GM23338 (cell line): ENCODE measurements at places on chromosomes 12 and 14.

- H3K36me3 ChIP-seq = peaks cover 41% of the 10 kb centered on the region
- H3K4me1 ChIP-seq = peaks cover 38% of the 10 kb centered on the region
Measured at GRCh38 chr12:6534945-6535696, 804 bp downstream of the GAPDH start.

GRCh38 chr12:15563663-15564062 lies 225.5 kb downstream of the EPS8 start:
- H3K36me3 ChIP-seq = no peaks in the 10 kb centered on the region
- H3K27me3 ChIP-seq = no peaks in the 10 kb centered on the region
- no peak overlapping the region for H3K27ac ChIP-seq
- H3K4me1 ChIP-seq = peaks cover 20% of the 10 kb centered on the region
- DNase-seq = no peak

DNA sequence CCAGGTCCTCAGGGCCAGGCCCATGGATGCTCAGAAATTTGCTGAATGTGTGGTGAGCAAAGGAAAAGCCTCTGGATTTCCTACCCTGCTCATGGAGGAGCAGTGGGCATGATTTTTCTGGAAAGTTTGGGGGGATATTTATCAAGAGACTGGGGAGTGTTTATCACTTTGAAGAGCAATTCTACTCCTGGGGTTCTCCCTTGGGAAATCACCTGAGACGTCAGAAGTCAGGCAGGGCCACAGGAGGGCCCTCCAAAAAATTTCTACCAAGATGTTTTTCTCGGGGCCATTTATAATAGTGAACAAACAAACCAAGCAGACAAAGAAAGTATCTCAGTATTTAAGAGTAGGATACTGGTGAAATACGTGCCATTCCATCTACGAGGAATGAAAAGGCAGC lies 20.1 kb upstream of the EIF2B2 start:
- H3K4me3 ChIP-seq = no peak overlapping the region
- no peak overlapping the region for H3K27ac ChIP-seq
- no peaks in the 10 kb centered on the region for H3K27me3 ChIP-seq
- peaks cover 30% of the 10 kb centered on the region for H3K4me1 ChIP-seq
- H3K36me3 ChIP-seq = no peaks in the 10 kb centered on the region
- no peak for DNase-seq

- H3K27ac ChIP-seq = no peak overlapping the region
- H3K27me3 ChIP-seq = no peaks in the 10 kb centered on the region
- no peak for DNase-seq
Measured at GRCh38 chr12:65765436-65765813, 58.9 kb upstream of the HMGA2 start.

DNA sequence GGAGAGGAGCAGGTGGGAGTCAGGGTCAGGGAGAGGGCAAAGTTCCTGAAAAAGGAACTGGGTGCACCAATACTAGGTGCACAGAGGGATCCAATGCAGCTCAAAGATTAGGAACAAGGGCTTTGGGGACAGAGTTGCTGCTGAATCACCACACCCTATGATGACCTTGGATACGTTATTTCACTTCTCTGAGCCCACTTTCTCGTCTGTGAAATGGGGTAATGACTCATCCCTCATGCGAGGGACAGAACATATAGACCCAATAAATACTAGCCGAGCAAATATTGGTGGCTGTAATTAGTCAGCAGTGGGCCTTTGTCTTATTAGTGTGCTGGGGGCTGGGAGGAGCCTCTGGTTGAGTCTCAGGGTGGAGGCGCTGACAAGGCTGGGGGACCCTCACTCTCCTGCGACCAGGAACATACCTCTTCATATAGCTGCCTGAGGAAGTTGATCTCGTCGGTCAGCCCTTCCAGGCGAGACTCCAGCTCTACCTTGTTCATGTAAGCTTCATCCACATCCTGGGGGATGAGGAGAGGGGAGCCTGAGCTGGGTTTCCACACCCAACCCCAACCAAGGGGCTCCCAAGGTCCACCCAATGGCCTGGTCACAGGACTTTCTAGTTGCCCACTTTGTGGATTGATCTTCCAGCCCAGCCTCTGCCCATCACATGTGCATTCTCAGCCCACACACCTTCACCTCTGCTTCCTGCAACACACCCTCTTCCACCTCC lies 4.5 kb downstream of the KRT8 start:
- peaks cover 13% of the 10 kb centered on the region; the same call in 1 of the 2 replicates for H3K4me1 ChIP-seq
- no peak overlapping the region for H3K4me3 ChIP-seq
- no peaks in the 10 kb centered on the region for H3K27me3 ChIP-seq
- DNase-seq = no peak

DNA sequence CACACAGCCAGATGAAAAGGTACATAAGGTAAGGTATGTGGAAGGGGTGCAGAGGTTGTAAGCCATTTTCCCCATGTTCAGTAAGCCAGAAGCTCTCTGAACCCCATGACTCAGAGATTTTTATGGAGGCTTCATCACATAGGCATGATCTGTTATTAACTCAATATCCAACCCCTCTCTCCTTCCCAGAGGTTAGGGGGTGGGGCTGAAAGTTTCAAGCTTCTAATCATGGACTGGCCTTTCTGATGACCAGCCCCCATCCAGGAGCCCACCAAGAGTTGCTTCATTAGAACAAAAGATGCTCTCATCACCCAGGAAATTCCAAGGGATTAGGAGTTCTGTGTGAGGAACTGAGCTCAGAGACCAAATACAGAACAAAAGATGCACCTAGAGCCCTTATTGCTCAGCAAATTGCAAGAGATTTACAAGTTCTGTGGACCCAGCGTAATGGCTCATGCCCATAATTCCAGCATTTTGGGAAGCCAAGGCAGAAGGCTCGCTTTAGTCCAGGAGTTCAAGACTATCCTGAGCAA lies 103.2 kb upstream of the DAAM1 start:
- H3K27me3 ChIP-seq = no peaks in the 10 kb centered on the region
- H3K4me1 ChIP-seq = no peaks in the 10 kb centered on the region
- DNase-seq = peak; percentile 16
- no peak overlapping the region for H3K4me3 ChIP-seq

GRCh38 chr12:20211541-20211940 lies 156.8 kb upstream of the PDE3A start:
- no peaks in the 10 kb centered on the region for H3K27me3 ChIP-seq
- H3K36me3 ChIP-seq = no peaks in the 10 kb centered on the region
- no peak overlapping the region for H3K27ac ChIP-seq
- H3K4me1 ChIP-seq = peaks cover 18% of the 10 kb centered on the region; the same call in 1 of the 2 replicates
- no peak for DNase-seq

GRCh38 chr14:101123618-101124510 lies 220.3 kb upstream of the RTL1 start:
- no peak overlapping the region for H3K4me3 ChIP-seq
- H3K4me1 ChIP-seq = no peaks in the 10 kb centered on the region
- H3K27me3 ChIP-seq = no peaks in the 10 kb centered on the region
- DNase-seq = no peak
- no peaks in the 10 kb centered on the region for H3K36me3 ChIP-seq

DNA sequence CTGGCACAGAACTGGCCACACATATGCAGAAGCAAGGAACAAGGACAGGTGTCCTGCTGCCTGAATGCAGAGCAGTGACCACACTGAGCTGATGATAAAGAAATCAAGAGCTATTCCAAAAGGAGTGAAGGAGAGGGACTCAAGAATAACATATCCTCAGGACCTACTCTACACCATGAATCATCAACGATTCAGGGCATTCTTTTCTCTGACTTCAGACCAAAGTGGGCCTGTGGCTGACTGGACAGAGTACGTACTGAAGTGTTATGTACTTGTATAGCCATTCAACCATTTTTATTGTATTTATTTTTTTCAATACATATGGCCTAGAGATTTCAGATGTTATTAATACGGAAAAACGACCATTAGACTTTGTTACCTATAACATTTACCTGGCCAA lies 177.5 kb upstream of the TMTC1 start:
- no peaks in the 10 kb centered on the region for H3K36me3 ChIP-seq
- H3K27me3 ChIP-seq = no peaks in the 10 kb centered on the region
- no peak for DNase-seq
- H3K4me3 ChIP-seq = no peak overlapping the region
- no peaks in the 10 kb centered on the region for H3K4me1 ChIP-seq
- H3K27ac ChIP-seq = no peak overlapping the region

- peaks cover 15% of the 10 kb centered on the region for H3K4me1 ChIP-seq
- H3K36me3 ChIP-seq = no peaks in the 10 kb centered on the region
- H3K27ac ChIP-seq = no peak overlapping the region
Measured at GRCh38 chr14:72904840-72905561, 11.1 kb upstream of the DPF3 start.

DNA sequence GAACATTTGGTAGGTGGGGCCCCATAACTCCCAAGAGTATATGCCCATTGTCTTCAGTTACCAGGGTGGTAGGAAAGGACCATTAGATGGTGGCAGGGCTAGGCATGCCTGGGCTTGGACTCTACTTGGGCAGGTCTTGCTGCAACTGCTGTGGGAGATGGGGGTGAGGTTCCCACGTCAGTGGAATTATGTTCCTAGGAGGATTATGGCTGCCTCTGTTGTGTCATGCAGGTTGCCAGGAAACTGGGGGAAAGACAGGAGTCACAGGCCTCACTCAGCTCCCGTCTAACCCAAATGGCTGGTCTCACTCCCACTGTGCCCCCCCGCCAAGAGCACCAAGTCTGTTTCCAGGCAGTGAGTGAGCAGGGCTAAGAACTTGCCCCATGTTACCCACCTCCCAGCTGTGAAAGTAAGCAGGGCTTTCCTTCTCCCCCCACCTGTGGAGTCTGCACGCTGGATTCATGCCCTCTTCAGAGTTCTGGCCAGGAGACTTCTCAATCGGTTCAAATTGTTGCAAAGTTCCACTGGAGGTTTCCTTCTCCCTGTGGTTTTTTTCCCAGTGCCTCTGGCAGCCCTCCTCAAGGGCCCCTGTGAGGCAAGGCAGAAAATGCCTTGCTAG lies 337.5 kb downstream of the CCDC91 start:
- H3K27ac ChIP-seq = no peak overlapping the region
- no peak for DNase-seq
- H3K36me3 ChIP-seq = peaks cover 4% of the 10 kb centered on the region; the same call in 1 of the 2 replicates

DNA sequence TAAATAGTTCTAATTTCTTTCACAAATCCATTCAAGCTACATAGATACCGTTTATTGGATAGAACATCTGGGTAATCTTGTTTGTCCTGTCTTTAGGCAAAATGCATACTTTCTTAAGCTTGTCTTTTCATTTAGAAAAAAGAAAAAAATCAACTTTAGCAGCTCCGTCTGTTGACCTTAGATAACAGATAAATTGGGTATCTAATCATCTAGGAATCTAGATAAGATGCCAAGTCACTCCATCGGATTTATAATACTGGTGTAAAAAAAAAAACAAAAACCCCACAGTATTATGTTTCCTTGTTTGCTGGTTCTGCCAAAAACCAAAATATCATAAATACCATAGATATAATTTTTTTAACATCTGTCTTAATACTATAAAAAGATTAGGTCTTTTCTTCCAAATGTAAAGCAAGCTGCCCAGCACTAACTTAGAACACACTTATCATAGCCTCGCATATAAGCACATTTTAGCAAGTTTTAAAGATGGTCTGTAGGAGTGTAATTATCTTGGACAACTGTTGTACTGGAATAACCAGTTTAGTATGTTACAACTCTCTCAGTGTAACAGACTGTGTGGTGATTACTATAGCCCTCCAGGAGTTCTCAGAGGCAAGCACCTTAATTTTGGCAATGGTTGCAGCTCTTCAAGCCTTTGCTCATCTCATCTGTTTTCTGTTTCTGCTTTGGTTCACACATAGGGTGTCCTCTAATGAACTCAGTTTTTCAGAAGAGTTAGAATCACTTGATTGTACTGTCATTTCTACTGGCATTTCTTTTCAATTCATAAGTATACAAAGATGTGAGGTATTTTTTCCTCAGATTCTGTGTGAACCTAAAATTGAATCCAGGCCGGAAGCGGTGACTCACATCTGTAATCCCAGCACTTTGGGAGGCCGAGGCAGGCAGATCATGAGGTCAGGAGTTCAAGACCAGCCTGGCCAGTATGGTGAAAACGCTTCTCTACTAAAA lies 83.1 kb downstream of the ANO6 start:
- no peaks in the 10 kb centered on the region for H3K27me3 ChIP-seq
- no peak overlapping the region for H3K27ac ChIP-seq
- H3K4me1 ChIP-seq = no peaks in the 10 kb centered on the region
- no peak for DNase-seq
- H3K36me3 ChIP-seq = no peaks in the 10 kb centered on the region
- no peak overlapping the region for H3K4me3 ChIP-seq

- no peak for DNase-seq
- peaks cover 5% of the 10 kb centered on the region; the same call in 1 of the 2 replicates for H3K4me1 ChIP-seq
- no peak overlapping the region for H3K4me3 ChIP-seq
- H3K27me3 ChIP-seq = no peaks in the 10 kb centered on the region
Measured at GRCh38 chr12:112357214-112357613, 25.0 kb downstream of the HECTD4 start.

DNA sequence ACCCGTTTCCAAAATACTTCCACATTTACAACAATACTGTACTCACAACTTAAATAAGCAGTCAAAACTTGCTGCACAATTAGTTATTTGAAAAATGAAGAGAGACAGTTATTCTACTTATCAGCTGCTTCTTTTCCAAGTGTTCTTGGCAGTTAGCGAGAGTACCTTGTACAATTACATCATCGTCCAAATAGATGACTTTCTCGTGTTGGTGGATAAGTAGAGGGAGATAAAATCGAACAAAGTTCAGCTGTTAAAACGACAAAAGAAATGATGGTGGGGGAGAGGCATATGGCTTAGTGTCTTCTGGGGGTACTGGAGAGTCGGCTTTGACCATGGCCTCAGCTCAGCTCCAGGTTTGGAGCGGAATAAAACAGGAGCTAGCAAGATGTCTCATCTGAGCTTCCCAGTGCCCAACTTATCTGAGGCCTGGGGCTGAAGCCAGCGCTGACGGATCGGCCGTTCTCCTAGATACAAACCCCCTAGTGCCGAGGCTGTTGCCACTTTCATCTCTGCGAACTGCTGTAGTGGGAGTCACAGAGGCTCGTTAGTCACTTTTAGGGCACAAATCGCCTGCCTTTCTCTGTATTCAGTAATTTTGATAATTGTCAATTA lies 31.7 kb downstream of the TDG start:
- no peaks in the 10 kb centered on the region for H3K36me3 ChIP-seq
- H3K27me3 ChIP-seq = no peaks in the 10 kb centered on the region
- H3K4me1 ChIP-seq = 0 out of 2 replicates have a peak, but pooled peaks cover 4% of the 10 kb centered on the region

DNA sequence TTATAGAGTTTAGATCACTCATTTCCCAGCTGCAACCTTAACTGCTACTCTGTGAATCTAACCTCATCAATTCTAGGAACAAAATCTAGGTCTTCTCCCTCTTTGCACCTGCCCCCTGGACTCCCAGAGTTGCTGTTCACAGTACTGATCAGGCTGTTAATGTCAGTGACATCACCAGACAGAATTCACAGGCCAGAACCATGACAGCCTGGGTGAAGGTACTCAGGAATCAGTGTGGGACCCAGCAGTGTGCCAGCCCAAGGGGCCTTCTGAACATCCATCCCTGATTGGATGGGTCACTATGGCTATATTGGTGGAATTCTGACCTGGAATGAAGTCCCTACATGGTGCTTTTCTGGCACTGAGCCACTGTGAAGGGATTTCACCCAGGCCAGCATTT lies 72.8 kb downstream of the CLMN start:
- no peaks in the 10 kb centered on the region for H3K27me3 ChIP-seq
- no peak overlapping the region for H3K4me3 ChIP-seq
- H3K36me3 ChIP-seq = no peaks in the 10 kb centered on the region
- no peaks in the 10 kb centered on the region for H3K4me1 ChIP-seq
